B cell (primary cell): ENCODE measurements at places on chromosomes 3 and 15.
A peak's percentile ranks its signal among the peaks of the same experiment; 100 is the strongest.

DNA sequence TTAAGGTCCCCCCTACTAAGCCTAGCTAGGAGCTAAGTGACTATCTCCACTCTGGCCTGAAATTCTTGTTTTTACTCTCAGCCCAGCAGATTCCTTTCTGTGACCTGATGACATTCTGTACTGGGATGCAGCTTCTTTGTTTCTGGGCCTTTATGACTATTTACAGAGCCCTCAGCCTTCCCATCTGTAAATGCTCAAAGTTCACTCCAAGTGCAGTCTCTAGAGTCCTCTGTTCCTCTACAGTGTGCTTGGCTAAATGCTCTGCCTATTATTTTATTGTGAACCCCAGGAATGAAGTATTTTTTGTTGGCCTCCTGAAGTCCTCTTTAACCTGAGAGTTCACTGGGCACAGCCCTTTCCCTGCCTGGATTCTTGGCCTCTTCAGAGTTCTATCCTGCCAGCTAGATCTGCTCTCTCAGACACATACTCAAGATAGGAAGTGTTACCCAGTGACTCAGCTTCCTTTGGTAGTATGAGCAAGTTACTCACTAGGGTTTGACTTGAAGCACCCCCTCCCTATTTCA, 278.1 kb upstream of the P2RY1 start:
- no peak for DNase-seq

- no peak for DNase-seq
Observed at GRCh38 chr15:57421551-57421950, 45.2 kb downstream of the CGNL1 start.

DNA sequence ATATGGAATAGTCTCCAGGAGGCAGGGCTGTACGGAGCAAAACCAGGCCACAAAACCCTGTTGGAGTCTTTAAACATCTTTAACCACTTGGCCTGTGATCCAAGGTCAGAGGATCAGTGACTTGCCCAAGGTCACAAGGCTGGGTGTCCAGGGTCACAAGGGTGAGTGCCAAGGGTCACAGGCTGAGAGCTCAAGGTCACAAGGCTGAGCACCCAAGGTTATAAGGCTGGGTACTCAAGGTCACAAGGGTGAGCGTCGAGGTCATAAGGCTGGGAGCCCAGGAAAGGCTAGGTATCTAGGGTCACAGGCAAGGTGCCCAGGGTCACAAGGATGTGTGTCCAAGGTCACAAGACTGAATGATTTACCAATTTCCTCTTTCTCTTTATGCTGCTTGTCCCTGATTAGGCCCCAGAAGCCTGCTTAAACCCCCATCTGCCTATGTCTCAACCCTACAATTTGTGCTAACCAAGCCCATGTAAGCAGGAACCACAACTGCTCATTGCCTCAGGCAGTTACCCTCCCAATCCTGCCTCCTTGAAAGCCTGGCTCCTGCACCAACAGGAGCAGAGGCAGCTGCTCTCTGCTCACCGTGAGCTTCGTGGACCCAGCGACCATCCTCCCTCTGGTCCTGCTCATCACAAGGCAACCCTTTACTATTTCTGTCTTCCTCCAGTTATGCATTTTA, 51.5 kb downstream of the MGLL start:
- DNase-seq: no peak

GRCh38 chr3:112001526-112001925, 2.8 kb downstream of the TAGLN3 start:
- no peak for DNase-seq

GRCh38 chr15:75249726-75250125, 8.4 kb upstream of the GOLGA6C start:
- DNase-seq: no peak

- DNase-seq: peak; percentile 23
Observed at GRCh38 chr3:57998366-57999283, 9.6 kb upstream of the FLNB start.
